ENCODE measurements at places on chromosomes 11 and 22.

GRCh38 chr11:63032457-63032856 lies 16.8 kb upstream of the SLC22A8 start:
- no peak for DNase-seq

DNA sequence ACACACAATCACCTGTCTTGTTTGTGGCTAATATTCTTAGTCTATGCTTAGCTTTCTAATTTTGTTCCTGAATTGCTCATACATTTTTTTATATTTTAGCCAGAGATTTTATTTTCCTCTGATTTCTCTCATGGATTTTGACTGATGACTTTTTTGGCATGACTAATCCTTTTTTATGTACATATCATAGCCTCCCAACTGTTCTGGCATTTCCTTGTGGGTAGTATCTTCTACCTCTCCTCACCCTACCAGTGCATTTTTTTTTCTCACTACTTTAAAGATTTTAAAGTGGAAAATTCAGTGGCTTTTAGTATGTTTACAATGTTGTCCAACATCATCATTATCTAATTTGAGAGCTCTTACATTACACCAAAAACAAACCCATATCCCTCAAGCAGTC lies 84.4 kb upstream of the TENM4 start:
- DNase-seq: no peak

- DNase-seq: no peak
These were observed 2.7 kb downstream of the C2CD2L start for GRCh38 chr11:119109843-119110242.

DNA sequence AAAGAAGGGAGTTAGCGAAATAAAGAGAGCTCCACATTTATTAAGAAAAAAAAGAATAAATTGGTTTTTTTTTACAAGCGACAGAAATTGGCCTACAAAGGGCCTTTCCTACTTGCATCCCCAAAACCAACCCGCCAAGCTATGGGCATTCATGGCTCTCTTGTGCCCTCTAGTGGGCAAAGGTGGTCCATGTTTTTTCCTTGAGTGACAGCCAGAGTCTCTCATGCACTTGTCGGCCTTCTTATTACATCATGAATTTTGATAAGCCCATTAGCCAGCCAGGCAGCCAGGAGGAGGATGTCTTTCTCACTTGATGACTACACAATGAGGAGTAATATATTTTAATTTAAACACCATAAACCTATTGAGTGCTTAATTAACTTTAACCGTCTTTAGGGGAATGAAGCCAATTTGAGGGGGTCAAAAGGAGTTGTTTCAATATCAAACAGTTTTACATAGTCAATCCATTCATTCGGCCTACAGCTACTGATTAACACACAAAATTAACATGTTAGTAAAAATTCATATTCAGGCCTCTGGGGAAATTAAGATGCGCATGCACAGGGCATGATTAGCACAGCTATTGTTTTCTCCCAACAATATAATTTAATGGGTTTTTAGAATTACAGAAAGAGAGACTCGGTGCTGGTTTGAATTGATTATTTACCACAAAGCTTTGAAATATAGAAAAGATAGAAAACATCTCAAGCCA lies 85.5 kb downstream of the RCN1 start:
- peak; percentile 63 for DNase-seq

DNA sequence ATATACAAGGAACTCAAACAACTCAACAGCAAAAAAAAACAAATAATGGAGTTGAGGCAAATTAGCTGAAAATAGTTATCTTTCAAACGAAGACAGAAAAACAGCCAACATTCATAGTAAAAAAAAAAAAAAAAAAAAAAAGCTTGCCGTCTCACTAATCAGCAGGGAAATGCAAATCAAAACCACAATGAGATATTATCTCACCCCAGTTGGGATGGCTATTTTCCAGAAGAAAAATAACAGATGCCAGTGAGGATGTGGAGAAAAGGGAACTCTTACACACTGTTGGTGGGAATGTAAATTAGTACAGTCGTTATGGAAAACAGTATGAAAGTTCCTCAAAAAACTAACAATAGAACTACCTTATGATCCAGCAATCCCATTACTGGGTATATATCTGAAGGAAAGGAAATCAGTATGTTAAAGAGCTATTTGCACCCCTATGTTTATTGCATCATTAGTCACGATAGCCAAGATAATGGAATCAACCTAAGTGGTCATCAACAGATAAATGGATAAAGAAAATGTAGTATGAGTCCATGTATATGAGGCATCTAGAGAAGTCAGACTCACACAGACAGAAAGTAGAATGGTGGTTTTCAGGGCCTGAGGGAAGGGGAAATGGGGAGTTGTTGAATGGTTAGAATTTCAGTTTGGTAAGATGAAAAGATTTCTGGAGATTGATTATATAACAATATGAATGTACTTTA lies 56.0 kb downstream of the USP35 start:
- no peak for DNase-seq

- no peak for DNase-seq
These were observed 42.5 kb upstream of the SUSD2 start for GRCh38 chr22:24138649-24139420.

GRCh38 chr11:65329478-65329877 lies 4.2 kb upstream of the DPF2 start:
- no peak for DNase-seq

GRCh38 chr11:40417627-40418026 lies 1041.8 kb downstream of the LRRC4C start:
- no peak for DNase-seq

DNA sequence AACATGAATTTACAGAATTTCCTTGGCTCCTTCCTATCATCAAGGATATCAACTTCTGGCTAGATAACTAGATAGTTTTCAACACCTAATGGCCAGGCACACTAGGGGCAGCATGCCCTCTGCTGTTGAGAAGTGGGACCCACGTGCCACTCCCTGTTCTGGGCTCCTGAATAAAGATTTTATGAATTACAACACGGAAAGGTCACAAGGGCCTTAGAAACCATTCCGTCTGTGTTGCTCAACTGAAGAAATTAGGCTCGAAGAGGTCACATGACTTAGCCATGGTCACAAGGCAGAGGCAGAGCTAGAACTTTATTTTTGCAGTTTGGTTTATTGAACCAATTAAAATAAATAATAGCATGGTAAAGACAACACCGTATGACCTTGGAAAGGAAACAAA lies 36.0 kb downstream of the PRCP start:
- DNase-seq: peak; percentile 41

GRCh38 chr11:67492801-67493547 lies 10.1 kb downstream of the AIP start:
- no peak for DNase-seq

- no peak for DNase-seq
These were observed 20.7 kb downstream of the CDKN1C start for GRCh38 chr11:2864901-2865300.

DNA sequence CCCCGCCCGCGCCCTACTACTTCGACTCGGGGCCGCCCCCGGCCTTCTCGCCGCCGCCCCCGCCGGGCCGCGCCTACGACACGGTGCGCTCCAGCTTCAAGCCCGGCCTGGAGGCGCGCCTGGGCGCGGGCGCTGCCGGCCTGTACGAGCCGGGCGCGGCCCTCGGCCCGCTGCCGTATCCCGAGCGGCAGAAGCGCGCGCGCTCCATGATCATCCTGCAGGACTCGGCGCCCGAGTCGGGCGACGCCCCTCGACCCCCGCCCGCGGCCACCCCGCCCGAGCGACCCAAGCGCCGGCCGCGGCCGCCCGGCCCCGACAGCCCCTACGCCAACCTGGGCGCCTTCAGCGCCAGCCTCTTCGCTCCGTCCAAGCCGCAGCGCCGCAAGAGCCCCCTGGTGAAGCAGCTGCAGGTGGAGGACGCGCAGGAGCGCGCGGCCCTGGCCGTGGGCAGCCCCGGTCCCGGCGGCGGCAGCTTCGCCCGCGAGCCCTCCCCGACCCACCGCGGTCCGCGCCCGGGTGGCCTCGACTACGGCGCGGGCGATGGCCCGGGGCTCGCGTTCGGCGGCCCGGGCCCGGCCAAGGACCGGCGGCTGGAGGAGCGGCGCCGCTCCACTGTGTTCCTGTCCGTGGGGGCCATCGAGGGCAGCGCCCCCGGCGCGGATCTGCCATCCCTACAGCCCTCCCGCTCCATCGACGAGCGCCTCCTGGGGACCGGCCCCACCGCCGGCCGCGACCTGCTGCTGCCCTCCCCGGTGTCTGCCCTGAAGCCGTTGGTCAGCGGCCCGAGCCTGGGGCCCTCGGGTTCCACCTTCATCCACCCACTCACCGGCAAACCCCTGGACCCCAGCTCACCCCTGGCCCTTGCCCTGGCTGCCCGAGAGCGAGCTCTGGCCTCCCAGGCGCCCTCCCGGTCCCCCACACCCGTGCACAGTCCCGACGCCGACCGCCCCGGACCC lies 17.4 kb upstream of the ACR start:
- no peak for DNase-seq

- no peak for DNase-seq
These were observed 53.8 kb upstream of the CD5 start for GRCh38 chr11:61048368-61049062.

DNA sequence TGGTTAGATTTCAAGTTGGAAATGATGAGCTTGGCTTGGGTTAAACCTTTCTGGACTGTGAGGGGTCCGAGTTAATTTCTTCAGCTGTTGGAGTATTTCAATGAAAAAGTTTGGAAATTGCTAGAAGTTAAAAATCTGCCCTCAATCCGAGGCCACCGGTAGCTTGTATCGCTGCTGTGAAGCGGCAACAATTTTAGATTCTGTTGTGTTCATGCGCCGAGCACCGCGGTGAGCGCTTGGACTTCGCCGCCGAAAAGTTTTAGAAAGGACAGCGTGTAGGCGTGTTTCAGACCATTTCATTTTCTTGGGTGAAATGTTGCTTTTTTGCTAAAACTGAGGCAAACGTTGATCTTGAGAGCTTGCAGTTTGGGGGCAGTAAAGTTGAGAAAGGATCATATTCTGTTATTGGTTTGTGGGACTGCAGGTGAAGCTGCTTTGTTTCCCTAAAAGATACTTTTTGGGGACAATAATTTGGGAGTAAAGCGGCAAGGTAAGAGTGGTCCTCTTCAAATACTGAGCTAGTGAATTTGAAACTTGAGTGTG lies 928 bp downstream of the FBXO7 start:
- DNase-seq: no peak

- DNase-seq: no peak
These were observed 14.0 kb upstream of the CDON start for GRCh38 chr11:126076641-126077040.

- no peak for DNase-seq
These were observed 41.0 kb upstream of the AQP11 start for GRCh38 chr11:77548552-77549445.

GRCh38 chr11:33926671-33927552 lies 35.0 kb upstream of the LMO2 start:
- DNase-seq: no peak

- no peak for DNase-seq
These were observed 16.4 kb downstream of the PRR5 start for GRCh38 chr22:44718418-44718817.

- no peak for DNase-seq
These were observed 51.3 kb upstream of the CD44 start for GRCh38 chr11:35087648-35088047.

DNA sequence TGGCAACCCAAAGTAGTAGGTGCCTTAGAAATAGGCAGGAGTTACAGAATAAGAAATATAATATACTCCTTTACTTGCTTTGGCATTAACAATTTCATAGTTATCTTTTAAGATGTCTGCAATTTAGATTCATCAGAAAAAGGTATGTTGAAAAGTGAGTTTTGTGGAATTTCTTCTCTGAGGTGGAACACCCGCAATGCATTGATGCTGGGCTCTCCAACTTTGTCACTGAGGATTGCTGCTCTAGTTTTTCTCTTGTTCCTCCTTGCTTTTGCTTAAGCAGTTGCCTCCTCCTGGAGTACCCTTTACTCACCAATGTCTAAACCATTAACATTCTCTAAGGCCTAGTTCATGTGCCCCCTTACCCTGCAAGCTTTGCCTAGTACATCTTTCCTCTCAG lies 14.1 kb upstream of the ME3 start:
- DNase-seq: no peak

GRCh38 chr22:50481440-50482106 lies at the start of gene ADM2:
ADM2 (plus strand) TSS chr22:50481543; CDS start chr22:50481848, 305 bp downstream.
- no peak for DNase-seq

GRCh38 chr11:47163898-47164297 lies 12.8 kb downstream of the ARFGAP2 start:
- no peak for DNase-seq

- no peak for DNase-seq
These were observed 571.6 kb downstream of the LUZP2 start for GRCh38 chr11:25068451-25068850.

- no peak for DNase-seq
These were observed 89.3 kb upstream of the CEP126 start for GRCh38 chr11:101825531-101825930.

DNA sequence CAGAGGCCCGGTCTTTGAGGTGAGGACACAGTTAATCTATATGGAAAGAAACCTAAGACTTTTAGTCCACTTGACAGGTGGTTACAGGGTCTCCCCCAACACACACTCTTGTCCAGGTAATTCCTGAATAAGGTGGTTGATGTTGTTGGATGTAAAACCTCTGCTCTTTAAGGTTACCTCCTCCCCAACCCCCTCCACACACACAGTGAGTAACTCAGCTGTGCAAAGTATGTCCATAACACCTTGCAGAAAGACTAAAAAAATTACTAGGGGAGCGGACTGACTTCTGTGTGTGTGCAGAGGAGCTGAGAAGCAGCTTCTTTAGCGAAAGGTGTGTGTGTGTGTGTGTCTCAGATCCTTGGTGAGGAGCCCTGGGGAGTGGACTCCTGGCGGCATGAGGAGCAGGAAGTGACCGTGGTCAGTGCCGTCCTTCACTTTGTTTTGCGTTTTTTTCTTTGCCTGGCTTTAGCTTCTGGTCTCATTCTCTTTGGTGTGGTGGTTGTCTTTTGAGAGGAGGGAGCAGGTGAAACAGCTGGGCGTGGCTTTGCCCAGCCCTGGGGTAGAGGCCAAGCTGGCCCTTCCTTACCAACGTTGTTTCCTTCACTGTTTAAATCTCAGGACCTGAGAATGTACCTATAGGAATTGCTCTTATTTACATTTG lies 1.7 kb downstream of the ZBED4 start:
- DNase-seq: no peak

DNA sequence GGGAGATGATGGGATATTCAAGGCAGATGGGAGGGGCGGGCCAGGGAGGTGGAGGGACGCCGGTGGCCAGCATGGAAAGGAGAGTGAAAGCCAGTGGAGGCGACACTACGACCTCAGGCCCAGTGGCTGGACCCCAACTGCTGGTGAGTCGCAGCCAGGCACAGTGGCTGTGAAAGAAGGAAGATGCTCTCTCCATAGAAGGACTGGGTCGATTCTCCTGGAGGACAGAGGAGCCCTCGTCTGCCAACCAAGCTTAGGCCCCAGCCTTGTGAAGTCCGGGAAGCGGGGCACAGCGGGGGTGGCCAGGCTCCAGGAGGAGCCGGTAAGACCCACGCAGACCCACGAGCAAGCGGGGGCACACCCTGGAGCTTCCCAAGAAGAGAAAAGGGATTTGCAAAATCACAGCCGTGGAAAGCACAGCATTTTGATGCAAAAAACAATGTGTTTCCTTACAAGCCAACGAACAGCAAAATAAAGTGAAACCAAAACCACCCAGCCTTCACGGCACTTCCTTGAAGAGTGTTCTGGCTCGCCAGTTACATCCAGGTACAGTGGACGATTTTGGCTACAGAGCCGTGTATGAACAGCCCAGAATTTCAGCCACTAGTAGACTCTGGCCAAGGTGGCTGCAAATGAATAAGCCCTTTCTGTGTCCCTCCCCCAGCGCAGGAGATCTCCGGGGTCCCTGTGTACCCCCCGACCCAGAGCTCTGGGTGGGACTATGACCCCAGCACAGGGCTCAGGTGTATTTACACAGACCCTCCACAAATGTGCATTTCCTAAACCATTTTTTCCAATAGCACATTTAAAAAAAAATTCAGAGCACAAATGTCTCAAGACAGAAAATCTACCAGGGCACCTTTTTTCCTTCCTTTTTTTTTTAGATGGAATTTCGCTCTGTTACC lies 96.9 kb downstream of the TRMU start:
- DNase-seq: no peak

GRCh38 chr11:64384981-64385944 lies 26.3 kb downstream of the RPS6KA4 start:
- no peak for DNase-seq

Measured in glomerular endothelial cell (primary cell).